Activated CD8-positive, alpha-beta T cell treated with anti-CD3 and anti-CD28 coated beads for 36 hours (primary cell): ENCODE measurements at places on chromosomes 12 and 14. TPM values are rescaled to one million over a fixed set of nuclear protein-coding genes. Genes with fewer than 3 reads are reported as not detected.

GRCh38 chr12:109302358-109302757, 6.7 kb downstream of the FOXN4 start:
- DNase-seq = no peak

- DNase-seq = peak; percentile 74
Observed at GRCh38 chr12:47276621-47277309, 197.0 kb upstream of the AMIGO2 start.

DNA sequence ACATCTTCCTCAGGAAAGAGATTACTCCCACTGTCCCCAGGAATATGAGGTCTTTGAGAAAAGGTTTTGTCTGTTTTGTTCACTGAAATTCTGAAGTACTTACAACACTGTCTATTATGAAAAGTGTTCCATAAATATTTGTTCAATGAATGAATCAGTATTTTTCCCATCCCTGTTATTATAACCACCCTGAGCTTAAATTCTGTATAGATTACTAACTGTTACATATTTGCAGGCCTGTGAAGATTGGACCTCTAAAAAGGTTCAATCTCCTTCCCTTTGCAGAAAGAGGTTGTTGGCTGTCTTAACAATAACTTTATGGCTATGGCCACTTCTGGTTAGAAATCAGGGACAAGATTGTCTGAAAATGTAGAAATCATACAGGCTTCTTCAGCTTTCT, 174.5 kb upstream of the NPAS3 start:
- no peak for DNase-seq

DNA sequence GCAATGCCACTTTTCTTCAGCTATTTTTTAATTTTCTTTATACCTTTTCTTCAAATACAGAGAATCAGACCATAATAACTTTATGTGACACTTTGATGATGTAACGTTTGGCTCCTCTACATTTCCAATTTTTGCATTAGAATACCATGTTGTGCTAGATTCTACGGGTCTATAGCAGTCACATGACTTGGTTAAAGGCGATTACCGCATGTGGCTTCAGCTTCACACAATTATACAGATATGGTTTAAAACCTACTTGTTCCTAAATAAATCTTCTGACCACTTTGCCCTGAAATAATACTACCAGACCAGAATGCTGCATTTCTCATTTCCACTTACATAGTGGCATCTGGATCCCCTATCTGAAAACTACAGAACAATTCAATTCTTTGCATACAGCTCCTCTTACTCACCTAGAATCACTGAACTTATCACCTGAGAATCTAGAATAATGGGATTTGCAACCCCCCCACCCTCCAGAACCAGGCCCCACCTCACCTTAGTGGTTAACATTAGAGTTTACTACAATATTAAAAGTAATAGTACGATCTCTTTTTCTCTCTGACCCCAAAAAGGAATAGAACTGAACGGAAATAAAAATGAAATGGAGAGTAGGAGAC, 1.3 kb downstream of the MAX start:
- peak; percentile 43 for DNase-seq

- no peak for DNase-seq
Observed at GRCh38 chr14:56087671-56088471, 30.3 kb upstream of the PELI2 start.

DNA sequence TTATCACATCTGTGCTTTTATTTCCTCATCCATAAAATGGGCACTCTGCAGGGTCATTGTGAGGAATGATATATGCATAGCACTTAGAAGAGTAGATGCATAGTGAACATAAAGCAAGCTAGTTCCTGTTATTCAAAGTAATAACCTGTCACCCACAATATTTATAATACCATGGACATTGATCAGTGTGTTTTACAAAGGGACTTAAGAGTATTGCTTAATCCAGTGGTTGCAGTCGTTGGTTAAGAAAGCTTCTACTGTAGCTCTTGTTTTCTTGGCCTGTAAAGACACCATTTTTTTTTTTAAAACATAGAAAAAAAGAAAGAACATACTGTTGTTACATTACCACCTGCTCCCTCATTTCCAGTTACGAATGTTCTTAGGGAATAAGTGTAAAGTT, 13.1 kb downstream of the METAP2 start:
- DNase-seq = no peak

DNA sequence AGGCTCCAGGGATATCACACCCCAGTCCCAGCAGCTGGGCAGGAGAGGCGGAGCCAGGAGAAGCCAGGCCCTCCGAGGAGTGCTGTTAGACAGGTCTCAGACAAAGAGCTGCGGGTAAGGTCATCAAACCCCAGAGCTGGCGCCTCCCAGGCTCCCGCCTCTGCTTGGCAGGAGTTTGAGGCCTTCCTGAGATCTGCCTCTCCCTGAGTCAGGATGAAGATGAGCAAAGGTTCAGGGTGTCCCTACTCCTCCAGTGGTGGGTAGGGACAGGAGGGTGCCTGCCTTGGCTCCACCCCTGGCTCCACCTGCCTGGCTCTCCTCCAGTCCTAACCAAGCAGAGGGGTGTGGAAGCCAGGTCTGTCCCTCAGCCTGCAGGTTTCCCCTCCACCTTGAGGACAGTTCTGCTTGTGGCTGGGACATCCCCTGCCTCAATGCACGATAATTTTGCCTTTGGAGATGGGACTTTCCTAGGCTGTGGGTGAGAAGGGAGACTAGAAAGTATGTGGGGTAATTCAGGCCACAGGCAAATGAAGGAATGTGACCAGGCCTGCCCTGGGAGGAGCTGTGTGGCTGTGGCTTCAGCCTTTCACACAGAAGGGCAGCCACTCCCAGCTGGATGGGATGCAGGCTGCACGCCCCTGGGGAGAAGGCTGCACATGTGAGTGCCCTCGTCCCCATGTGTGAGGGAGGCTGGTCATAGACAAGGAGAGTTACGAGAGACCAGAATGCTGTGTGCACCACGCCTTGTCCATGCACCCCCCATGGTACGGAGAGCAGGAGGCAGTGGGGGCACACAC, 2.2 kb downstream of the PLEKHG6 start:
- peak; percentile 49 for DNase-seq

GRCh38 chr14:71487449-71487848, 444.8 kb upstream of the RGS6 start:
- DNase-seq = no peak

- DNase-seq = no peak
Observed at GRCh38 chr12:19191563-19191962, 62.0 kb downstream of the PLEKHA5 start.

GRCh38 chr12:52091869-52092268, 12.4 kb downstream of the SMIM41 start:
- no peak for DNase-seq

GRCh38 chr14:68853749-68854148, 60.9 kb upstream of the ZFP36L1 start:
- DNase-seq = no peak

DNA sequence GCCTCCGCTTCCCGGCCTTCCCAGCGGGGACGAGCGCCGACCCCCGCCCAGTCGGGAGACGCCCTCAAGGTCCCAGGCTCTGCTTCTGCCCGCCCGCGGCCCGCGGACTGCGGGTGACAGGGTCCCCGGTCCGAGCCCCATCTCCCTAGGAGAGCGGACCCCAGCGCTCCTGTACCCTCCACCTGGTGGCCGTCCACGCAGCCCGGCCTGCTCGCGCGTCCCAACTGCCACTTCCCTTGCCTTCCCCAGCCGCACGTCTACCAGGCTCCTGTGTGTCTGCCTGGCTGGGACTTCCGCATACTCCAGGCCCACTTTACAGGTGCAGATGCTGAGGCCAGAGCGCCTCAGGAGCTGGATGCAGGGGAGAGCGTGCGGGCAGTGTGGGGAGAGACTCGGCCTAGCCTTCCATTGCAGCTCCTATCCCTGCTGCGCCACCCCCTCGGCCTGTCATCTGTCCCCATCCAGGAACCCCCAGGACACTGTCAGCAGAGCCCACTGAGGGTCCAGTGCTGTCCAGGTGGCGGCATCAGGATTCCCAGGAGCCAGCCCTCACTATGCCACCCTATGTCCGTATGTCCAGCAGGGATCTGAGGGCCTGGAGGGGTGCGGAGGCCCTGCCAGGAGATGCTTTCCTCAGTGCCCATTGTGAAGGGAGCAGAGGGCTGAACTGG, 8.0 kb upstream of the ANKRD9 start:
- DNase-seq = no peak

The RNASE3 gene
- not detected for total RNA-seq

The IRAK3 gene
- 0.31 TPM for total RNA-seq

The POMT2 gene
- total RNA-seq = 14.2 TPM

The HHIPL1 gene
- total RNA-seq = 0.05 TPM

The ARL1 gene
- total RNA-seq = 58.6 TPM

The COX14 gene
- total RNA-seq = 43.1 TPM

The ASIC1 gene
- total RNA-seq = 17.3 TPM

The LTB4R2 gene
- 9.6 TPM for total RNA-seq
